Skin of body (tissue), 3 donors: ENCODE measurements at places on chromosomes 1 and 21. TPM values are rescaled to one million over a fixed set of nuclear protein-coding genes. Genes with fewer than 3 reads are reported as not detected.

GRCh38 chr1:234631721-234632125 is 21.7 kb upstream of the IRF2BP2 start:
- peak; percentile 36 for DNase-seq

DNA sequence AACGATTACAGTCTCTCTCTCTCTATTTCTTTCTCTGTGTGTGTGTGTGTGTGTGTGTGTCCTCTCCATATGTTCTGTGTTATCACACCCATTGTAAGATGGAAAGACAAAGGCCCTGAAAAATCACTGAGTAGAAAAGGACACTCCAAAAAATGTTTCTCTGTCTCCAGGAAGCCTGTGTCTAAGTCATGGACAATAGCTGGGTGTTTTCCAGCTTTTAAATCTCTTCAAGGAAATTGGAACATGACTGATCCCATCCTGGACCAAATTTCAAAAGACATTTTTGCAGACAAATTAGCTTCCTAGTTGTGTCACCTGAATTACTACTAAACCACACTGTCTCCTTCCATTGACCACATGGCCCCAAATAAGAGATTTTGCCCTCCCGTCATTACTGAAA is 31.0 kb upstream of the LMX1A start:
- peak; percentile 51 for DNase-seq

OR2T2 gene
- not detected for total RNA-seq

- no peak for DNase-seq
Observed at GRCh38 chr1:94345148-94345721, 73.0 kb upstream of the ABCD3 start.

- no peak for DNase-seq
Observed at GRCh38 chr1:103517380-103518047, 8.0 kb upstream of the RNPC3 start.

- DNase-seq, result no peak
Observed at GRCh38 chr1:248416226-248416625, 13.4 kb downstream of the OR2T1 start.

DNA sequence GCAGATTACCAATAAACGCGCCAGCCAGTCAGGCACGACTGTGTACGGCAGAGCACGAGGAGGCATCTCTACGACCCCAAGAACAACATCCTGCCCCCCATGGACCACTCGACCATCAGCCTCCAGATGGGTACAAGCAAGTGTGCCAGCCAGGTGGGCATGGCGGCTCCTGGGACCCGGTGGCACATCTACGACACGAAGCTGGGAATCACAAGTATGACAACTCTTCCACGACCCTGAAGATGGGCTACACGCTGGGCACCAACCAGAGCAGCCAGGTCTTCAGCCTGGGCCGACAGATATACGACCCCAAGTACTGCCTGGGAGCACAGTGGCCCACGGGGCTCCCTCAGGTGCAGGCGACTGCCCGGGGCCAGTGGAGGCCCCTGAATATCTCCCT is 217.6 kb downstream of the POTED start:
- no peak for DNase-seq

DNA sequence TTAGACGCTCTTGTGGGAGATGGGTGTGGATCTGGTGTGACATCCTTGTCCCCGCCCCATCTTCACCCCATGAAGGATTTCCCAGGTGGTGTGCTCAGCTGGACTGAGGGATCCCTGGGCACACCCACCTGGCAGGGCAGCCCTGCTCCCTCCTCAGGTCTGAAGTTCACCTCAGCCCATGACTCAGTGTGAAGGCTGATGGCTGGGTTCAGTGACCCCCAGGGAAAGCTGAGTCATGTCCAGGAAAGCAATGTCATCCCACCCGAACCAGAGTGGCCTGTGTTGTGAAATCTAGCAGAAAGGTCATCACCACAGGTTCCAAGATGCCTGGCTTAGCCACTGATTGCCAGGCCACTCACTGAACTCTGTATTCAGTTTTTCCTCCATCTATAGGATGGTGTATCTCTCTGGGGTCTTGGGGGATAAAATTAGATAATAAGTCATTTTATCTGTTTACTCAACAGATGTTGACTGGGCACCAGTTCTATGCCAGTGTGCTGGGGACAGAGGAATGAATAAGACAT is 97.7 kb upstream of the JUN start:
- DNase-seq, result no peak
